SK-N-SH (cell line): ENCODE measurements at places on chromosomes 1 and 21.

DNA sequence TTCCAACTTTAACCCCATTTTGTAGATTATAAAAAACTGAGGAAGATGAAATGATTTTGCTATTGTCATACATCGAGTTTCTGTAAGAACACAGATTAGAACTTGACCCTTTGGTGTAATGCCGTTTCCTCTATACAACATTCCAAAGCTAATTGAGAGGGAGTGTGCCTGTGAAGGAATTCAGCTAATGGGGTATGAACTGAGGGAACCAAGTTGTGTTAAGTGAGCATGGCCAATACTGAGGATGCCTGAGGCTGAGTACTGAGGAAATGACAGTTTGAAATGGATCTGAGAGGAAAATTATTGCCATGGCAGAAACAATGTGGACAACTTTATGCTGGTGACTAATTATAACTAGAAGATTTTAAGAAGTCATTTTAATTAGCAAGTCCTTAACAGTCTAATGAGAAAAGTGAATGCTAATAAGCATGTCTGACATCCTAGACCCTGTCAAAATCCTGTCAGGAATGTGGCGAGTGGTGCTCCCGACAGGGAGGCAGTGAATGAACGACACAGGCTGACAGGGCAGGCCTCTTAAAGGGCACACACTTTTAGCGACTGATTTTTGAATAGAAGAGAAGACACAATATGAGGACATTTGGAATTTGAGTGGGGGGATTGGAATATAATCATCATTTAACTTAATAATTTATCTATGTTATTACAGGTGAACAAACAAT lies 262.5 kb downstream of the HLX start:
- DNase-seq = no peak

DNA sequence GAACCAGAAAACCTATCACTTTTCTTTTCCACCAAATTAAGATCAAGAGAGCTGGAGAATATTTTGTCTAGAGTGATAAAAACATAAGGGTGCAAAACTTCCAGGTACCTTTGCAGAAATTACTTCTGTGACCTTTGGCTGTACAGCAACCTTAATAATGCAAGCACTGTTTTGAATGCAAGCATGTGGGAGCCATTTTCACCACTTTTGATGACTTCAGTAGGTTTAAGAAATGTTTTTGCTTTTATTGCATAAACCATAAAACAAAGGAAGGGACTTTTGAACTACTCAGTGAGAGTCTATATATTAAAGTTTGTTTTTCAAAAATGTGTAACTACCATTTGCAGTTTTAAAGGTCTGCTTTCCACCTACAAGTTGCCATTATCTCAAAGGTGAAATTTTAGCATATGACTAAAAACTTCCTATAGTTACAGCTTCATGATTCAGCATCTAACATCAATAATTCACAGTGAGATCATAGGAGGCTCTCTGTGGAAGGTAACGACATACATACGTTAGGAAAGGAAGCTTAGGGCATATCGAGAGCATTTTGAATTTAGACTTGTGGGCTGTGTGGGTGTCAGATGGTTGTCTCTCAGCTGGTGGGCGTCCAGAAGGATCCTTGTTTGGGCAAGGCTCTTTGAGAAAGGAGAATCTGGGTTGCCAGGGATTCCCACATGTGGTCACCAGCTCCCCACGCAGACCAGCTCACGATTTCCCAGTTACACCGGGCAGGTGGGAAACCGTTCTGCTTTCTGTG lies 1.1 kb upstream of the GADD45A start:
- no peak for DNase-seq

- DNase-seq = no peak
These were observed 4.6 kb downstream of the LRRC8B start for GRCh38 chr1:89529196-89529595.

- no peak for DNase-seq
These were observed 434.3 kb downstream of the PTPRC start for GRCh38 chr1:199073166-199073565.

DNA sequence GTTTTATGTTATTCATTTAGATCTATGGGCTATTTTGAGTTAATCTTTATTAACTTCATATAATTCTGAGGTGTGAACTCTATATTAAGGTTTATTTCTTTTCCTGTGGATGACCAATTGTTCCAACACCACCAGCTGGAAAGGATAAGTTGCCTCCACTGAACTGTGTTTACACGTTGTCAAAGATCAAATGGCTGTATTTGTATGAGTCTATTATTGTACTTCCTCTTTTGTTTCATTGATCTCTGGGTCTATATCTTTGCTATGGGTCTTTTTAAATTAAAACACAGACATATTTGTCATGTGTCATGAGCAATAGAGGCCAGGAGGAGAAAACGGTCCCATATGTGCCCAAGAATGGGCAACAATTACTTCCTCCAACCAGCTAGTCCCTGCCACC lies 5.2 kb upstream of the MAB21L3 start:
- no peak for DNase-seq

GRCh38 chr21:10464975-10465374 lies 56.4 kb upstream of the TPTE start:
- no peak for DNase-seq

DNA sequence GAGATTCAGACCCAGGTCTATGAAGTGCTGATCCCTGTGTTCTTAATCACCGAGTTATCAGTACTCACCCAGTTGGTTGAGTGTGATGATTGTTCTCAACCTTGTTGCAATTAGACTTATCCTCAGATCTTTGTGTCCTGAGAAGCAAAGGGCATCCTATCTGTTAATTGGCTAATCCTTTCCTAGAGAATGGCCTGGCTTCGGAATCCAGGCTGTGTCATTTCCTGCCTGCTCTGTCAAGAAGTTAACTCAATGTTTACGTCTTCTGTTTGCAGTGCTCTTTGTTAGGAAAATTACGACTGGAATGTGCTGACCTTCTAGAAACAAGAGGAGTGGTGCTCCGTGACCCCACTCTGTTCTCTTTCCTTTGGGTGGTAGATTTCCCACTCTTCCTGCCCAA lies 14.7 kb downstream of the GAS5 start:
- no peak for DNase-seq

GRCh38 chr1:163844459-163844858 lies 522.7 kb downstream of the NUF2 start:
- no peak for DNase-seq

- no peak for DNase-seq
These were observed 12.9 kb upstream of the TMEM125 start for GRCh38 chr1:43256675-43257570.

- no peak for DNase-seq
These were observed 62.2 kb downstream of the MYOM3 start for GRCh38 chr1:24049733-24050132.

- no peak for DNase-seq
These were observed 20.3 kb upstream of the FNBP1L start for GRCh38 chr1:93427656-93428055.

- DNase-seq = no peak
These were observed 1.8 kb downstream of the TNFRSF1B start for GRCh38 chr1:12168451-12169160.

- DNase-seq = no peak
These were observed 16.7 kb downstream of the SOAT1 start for GRCh38 chr1:179310291-179310690.

GRCh38 chr1:165117482-165117881 lies 239.0 kb downstream of the LMX1A start:
- DNase-seq = no peak

DNA sequence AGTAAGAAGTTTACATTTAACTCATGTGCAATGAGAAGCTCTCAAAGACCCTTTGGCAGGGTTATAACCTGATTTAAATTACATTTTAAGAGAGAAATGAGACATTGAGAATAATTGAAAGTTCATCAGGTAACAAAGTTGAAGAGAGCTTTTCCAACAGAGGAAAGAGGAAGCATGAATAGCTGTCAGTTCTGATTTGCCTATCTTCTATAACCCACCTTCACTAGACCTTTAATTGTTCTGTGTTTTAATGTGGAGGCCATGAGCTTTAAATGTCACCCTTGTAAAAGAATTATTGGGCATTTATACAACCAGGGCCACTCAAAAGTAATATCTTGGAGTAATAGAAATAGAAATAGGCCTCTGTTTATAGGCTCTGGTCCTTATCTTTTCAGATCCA lies 9.3 kb upstream of the FCRL1 start:
- no peak for DNase-seq

- DNase-seq = no peak
These were observed 101.8 kb downstream of the RHOU start for GRCh38 chr1:228837032-228837431.
